ENCODE measurements at places on chromosomes 3 and 15.

DNA sequence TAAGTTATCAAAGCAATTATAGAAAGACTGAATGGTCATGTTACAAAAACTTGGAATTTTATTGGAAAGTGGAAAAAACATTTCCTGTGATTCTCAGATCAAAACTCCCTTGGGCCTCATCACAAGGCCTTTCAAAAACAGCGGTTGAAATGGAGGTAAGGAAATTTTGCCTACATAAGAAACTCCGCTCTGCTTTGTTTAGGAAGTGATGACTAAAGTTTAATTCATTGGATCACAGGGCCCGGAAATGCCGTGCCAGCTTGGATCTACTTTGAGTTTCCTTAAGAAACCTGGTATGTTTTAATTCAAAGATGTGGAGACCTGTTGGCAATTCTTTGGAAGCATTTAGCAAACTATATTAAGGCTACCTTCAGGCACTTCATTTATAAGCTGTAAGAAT, 143.9 kb upstream of the MME start:
- DNase-seq: no peak

GRCh38 chr3:106347350-106347749, 478.5 kb upstream of the CBLB start:
- DNase-seq: no peak

DNA sequence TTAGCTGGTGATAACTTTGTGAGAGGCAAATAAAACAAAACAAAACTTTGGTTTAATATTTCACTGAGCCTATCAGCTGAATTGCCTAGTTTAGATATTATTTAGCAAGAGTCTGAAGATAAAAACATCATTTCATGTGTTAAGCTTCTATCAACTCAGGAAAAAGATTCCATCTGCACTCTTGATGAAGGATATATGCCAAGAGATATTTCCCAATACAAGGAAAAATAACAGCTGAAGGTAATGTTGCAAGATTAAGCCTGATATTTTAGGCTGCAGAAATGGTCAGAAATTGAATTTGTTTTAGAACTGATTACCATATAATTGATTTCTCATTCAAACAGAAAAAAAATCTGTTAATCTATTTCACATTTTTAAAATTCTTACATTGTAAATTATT, 77.2 kb upstream of the SLITRK3 start:
- DNase-seq: no peak

DNA sequence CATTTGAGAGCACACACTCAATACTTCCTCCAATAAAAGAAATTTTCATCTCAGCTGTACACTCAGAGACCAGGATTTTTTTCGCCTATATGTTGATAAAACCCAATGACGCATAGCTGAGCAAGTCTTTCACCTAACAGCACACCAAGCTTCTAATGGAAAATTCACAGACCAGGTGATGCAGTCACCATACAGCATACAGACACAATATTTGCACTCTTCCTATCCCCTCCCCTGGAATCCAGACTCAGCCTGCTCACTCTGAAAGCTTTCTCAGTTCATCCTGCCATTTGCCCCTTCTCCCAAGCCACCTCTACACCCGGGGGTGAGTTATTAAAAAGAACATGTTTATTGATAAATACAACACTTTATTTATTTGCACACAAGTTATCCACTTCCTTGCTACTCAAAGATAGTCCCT, 1.7 kb downstream of the TBC1D5 start:
- DNase-seq: no peak

GRCh38 chr3:113034011-113034410, 43.2 kb downstream of the GTPBP8 start:
- no peak for DNase-seq

DNA sequence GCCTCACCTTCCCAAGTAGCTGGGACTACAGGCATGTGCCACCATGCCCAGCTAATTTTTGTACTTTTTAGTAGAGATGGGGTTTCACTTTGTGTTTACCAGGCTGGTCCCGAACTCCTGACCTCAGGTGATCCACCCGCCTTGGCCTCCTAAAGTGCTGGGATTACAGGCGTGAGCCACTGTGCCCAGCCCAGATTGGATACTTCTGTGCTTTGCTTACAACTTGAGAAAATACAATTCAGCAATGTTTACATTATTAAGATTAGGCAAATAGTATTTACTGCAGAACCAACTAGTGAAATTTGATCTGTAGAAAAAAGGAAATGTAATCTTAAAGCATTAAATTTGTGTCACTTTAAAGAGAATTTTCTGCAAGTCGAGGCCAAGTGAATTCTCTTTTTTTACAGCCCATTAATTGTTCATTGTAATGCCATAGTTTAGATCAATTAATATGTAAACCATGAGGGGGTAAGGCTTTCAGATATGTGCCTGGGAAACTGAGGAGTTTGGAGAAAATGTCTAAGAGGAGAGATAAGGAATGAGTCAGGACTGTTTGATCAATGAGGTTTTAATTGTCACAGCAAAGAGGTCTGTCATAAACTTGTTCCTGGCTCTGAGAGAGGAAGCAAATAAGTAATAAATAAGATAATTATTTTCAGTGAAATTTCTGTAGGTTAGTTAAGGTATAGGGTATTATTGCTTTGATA, 15.3 kb downstream of the PYDC2 start:
- no peak for DNase-seq

DNA sequence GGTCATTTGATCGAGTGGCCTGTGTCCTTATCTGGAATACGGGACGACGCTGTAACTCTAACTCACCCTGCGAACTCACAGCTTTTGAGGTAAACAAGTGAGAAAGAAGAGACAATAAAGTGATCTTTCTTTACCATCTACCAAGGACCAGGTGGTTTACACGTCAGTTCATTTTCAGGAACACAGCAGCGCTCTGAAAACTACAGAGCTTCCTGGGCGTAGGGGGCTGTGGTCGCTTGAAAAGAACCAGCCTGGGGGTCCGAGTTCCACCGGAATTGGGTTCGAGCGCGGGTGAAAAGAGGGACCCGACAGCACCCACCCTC, 357 bp downstream of the KIAA1143 start:
- peak; percentile 0 for DNase-seq

DNA sequence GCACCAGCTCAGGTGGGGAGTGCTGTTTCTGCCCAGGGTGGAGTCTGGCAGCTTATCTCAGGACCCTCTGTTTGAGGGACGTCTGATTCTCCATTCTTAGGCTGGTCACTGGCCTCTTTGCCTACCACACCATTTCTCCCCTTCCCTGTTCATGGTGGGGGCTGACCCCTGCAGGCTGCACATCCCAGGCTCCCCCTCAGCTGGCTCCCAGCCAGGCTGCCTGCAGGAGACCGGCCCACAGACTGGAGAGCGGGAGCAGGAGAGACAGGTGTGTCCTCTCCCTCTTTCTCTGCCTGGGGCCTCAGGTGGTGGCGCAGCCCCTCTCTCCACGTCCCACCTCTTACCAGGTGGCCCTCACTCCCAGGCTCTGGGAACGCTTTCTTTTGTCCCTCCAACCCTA, 60.8 kb downstream of the RAB11A start:
- DNase-seq: no peak

- DNase-seq: no peak
These were observed 13.1 kb upstream of the GUCA1C start for GRCh38 chr3:108966773-108967172.

DNA sequence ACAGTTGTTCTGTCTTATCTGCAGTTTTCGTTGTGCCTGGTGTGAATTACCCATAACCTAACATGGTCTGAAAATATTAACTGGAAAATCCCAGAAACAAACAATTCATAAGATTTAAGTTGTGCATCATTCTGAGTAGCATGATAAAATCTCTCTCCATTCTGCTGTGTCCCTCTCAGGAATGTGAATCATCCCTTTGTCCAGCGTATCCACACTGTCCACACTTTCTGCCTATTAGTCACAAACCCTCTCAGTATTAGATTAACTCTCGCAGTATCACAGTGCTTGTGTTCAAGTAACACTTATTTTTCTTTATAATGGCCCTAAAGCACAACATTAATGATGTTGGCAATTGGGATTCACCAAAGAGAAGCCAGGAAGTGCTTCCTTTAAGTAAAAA, 203.2 kb downstream of the CGGBP1 start:
- DNase-seq: no peak

DNA sequence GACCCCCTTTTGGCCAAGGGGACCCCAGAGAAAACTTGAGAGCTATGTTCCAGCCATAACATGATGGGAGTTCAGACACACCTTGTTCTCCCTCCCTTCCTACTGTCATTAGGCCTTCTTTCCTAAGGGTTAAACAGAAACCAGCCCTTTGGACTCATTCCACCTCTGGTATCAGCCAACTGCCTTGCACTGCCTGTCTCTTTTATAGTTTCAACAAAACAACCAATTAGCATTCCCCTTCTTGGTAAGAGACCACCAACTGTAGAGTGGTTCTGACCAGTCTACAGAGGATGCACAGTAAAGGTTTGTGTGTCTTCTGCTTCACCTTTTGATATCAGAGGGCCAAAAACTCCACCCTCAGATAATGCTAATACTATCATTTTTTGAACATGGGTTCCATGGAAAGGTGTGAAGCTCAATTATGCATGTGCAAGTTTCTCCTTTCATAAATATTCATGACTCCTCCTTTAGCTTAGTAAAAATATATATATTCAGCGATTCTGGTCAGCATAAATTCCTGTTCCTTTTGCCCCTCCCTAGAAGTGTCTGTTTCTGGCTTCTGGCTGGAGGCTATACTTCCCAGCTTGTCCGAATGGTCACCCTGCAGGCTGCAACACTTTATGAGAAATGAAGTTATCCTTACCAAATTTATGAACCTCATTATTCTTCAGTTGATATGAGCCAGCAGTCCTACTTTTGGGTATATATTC, 55.9 kb downstream of the SERP1 start:
- no peak for DNase-seq

DNA sequence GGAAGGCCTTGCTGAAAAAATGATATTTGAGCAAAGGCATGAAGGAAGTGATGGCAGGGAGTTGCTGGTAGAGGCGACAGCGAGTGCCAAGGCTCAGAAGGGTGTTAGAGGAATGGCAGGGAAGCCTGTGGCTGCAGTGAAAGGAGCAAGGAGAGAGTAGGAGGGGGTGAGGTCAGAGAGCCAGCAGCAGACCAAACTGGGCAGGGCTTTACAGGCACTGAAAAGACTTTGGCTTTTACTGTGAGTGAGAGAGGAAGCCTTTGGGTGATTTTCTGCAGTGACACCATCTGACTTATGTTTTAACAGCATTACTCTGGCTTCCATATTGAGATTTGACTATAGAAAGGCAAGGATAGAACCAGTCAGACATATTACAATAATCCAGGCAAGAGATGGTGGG, 11.4 kb downstream of the TICRR start:
- peak; percentile 8 for DNase-seq

DNA sequence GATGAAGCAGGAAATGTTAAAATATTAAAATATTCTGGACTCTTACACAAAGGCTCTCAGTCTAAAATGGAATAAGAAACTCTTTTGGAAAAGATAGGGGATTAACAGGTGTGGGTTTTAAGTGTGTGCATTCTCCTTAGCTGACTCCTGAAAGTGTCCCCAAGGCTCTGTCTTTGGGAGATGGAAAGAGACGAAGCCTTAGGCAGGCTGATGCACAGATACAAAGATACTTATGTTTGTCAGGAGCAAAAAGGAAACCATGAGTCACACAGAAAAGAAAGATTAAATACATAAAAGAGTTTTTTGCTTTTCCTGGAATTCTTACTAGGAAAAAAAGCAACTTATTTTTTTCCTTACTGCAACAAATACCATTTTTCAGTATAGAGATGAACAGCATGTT, 23.8 kb upstream of the ABI3BP start:
- DNase-seq: no peak

GRCh38 chr15:44441095-44441501, 13.7 kb downstream of the CTDSPL2 start:
- DNase-seq: no peak

- no peak for DNase-seq
These were observed 22.7 kb downstream of the GOLGA6L2 start for GRCh38 chr15:23424111-23424904.

DNA sequence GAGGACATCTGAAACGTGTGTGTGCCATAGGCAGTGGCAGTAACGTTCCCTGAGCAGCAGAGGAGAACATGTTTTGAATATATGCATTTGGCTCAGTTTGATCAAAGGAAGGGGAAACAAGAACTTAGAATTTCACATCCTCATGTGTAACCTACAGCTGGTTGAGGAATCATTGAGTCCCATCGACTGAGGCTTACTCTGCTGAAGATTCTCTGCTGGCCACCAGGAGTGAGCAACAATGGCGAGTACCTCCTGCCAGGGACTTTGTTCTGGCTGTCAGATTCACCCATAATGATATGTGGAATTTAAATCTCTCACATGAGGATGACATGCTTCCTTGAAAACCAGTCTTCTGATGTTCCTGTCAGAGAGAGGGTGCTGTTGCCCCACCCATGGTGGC, 21.3 kb downstream of the GORASP1 start:
- DNase-seq: no peak

DNA sequence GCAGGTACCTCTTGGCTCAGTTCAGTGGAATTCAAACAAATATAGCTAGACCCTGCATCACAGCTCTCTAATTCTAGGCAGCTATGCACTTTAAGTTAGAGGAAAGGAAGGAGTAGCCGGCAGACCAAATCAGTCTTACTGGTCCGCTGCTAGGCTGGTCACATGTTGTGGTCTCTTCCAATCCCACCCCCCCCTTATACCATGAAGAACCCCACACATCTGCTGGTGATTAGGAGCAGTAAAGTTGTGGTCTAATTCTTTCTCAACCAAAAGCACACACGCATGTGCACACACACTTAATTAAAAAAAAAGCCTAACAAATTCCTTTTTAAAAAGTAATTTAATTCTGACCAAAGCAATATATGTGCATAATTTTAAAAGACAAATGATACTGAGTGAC, 16.7 kb upstream of the SH3GL3 start:
- no peak for DNase-seq

- no peak for DNase-seq
These were observed 317.1 kb upstream of the CBLB start for GRCh38 chr3:106185949-106186348.

DNA sequence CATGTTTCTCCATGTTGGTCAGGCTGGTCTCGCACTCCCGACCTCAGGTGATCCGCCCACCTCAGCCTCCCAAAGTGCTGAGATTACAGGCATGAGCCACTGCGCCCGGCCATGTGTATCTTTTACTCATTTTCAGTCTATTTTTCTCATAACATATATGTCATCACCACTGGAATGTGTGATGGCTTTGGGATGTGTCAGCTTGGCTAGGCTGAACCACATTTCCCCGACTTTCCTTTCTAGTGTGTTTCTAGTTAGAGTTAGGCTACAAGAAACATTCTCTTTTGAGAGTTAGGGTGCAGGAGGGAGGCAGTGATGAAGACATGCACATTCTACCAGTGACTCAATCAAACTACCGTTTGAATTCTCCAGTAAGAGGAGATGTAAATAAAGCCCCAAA, 444.9 kb upstream of the THBS1 start:
- no peak for DNase-seq

GRCh38 chr3:180040966-180041365, 4.2 kb upstream of the PEX5L start:
- DNase-seq: no peak

GRCh38 chr3:192917404-192918274, at the start of gene MB21D2:
TSS of gene MB21D2 (minus strand) at chr3:192917856. CDS start at chr3:192917840, 16 bp downstream.
- peak; percentile 77 for DNase-seq

- DNase-seq: peak; percentile 19
These were observed 57.4 kb downstream of the ZBTB38 start for GRCh38 chr3:141425523-141426233.

GRCh38 chr15:100623301-100623700, 20.9 kb downstream of the ASB7 start:
- DNase-seq: peak; percentile 37

GRCh38 chr15:99738021-99738847, 5.0 kb upstream of the LYSMD4 start:
- no peak for DNase-seq

- no peak for DNase-seq
These were observed 44.8 kb upstream of the RAF1 start for GRCh38 chr3:12708584-12709192.

All from inflammatory macrophage (primary cell).